ENCODE measurements at places on chromosomes 11 and 22. TPM values are rescaled to one million over a fixed set of nuclear protein-coding genes. Genes with fewer than 3 reads are reported as not detected.
A peak's percentile ranks its signal among the peaks of the same experiment; 100 is the strongest.

The SUSD2 gene
- total RNA-seq = 1.4 TPM

The PHLDA2 gene
- 1.3 TPM for total RNA-seq

The WNT11 gene
- 3.4 TPM for total RNA-seq

The TLCD5 gene
- total RNA-seq = 0.23 TPM

The KRTAP5-8 gene
- total RNA-seq = 0.25 TPM

The KMT2A gene
- total RNA-seq = 20.4 TPM

The GGTLC2 gene
- total RNA-seq = not detected

The KDM4E gene
- total RNA-seq = not detected

The LGALS12 gene
- not detected for total RNA-seq

The KRTAP5-11 gene
- not detected for total RNA-seq

The GDPD4 gene
- 10.2 TPM for total RNA-seq

The MRE11 gene
- total RNA-seq = 3.9 TPM

The CCDC81 gene
- total RNA-seq = 0.38 TPM

DNA sequence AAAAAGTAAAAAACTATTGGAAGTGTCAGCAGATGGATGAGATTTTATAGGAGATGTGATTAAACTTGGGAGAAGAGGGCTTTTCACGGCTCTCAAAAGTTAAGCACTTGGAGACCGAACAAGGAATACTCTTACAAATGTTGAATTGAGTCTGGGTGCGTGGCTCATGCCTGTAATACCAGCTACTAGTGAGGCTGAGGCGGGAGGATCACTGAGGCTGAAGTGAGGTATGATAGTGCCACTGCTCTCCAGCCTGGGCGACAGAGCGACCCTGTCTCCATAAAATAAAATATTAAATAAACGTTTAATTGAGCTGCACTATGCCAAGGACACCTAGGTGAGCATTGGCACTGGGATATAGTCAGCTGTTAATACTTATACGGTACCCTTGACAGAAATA, 1.9 kb downstream of the CEP57 start:
- DNase-seq = no peak

- DNase-seq = peak; percentile 89
Observed at GRCh38 chr22:50185375-50186087, at the start of gene TRABD. Gene TRABD (plus strand): TSS chr22:50185913. CDS start chr22:50193061, 7,148 bp downstream.

DNA sequence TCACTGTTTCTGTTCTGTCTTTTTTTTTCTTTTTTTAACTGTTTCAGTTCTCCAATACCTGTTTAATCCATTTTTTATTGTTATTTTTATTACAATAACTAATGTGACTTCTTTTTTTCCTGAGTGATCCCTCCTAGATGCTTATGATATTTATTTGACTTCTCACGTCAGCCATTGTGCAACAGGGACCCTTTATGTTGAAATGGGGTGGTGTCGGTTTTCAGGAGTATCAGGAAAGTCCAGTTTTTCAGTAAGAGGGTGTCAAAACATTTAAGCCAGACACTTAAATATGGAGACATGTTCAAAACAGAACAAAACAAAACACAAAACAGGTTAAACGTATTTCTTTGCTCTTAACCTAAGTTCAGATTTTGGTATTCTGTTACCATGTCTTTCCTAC, 418.8 kb downstream of the DYNC2H1 start:
- DNase-seq = no peak

- no peak for DNase-seq
Observed at GRCh38 chr11:94147433-94147845, 18.8 kb downstream of the PANX1 start.

GRCh38 chr11:33248416-33248971, 8.7 kb upstream of the HIPK3 start:
- no peak for DNase-seq

GRCh38 chr22:48649466-48649865, 1178.2 kb downstream of the BRD1 start:
- no peak for DNase-seq

- no peak for DNase-seq
Observed at GRCh38 chr22:42720263-42721044, at the start of gene A4GALT. Gene A4GALT (minus strand): TSS chr22:42720870. CDS start chr22:42693951, 26,919 bp downstream.

DNA sequence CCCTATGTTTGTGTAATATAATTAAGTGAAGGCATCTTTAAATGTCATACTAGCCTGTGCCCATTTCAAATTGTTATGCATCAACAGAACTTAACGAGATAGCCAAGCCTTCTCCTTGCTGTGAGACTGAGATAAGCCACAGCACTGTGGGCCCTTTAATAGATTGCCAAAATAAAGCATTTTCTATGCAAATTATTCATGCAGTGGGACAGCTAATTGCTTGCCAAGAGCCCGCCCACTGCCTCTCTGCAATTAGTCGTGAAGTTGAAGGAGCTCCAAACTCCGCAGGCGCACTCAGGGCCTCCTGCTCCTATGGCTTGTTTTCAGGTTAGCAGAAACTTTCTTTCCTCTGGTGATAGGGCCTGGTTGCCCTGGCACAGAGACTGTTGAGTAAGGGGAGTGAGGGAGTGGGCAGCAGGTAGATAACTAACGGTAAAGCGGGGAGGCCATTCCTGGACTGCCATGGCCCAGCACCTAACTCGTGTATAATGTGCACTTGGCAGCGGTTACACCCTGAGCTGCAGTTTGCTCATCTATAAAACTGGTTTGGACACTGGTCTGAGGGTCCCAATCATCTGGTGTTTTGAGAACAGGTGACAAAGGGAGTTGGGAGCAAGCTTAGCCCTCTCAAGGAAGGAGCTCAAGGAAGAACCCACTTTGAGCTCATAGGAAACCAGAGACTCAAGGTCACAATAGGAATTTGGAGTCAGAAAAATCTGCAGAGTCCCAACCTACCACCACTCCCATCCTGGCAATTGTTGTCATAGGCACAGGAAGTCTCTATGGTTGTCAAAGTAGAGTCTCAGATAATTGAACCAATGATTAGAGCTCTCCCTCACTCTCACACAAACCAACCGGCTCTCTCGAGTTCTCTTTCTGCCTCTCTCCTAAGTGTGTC, 33.9 kb upstream of the RIC3 start:
- DNase-seq = peak; percentile 11

DNA sequence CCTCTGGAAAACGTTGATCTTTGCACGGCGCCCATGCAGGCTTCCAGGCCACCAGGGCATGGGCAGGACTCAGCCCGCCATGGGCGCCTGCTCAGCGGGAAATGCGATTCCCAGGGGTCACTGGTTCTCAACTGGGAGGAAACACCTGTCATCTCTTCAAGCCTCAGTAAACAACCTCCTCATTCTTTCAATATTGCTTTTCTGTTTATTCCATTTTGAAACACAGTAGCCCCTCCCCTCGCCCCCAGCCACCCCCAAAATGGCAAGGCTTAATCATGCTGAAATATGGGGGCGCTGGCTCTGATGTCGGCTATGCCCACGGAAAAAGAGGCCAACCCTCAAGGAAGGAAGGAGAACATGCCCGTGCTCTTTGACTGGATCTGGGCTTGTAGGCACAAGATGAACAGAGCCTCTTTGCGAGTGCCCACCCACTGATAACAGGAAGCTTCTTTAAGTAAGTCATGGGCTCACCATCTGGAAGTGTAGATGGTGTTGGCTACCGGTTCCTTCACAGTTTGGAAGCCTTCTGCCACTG, 594 bp upstream of the POU2AF1 start:
- no peak for DNase-seq

DNA sequence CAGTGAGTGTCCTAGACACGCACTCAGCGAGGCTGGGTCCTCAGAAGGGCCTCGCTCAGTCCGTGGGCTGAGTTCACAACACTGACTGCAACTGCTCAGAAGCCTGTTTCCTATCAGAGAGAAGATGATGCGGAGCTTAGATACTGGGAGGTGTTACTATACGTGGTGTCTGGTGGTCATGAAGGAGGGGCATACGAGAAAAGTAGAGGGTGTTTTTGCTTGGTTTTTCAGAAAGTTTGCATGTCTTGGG, 9.5 kb upstream of the SERPIND1 start:
- no peak for DNase-seq

DNA sequence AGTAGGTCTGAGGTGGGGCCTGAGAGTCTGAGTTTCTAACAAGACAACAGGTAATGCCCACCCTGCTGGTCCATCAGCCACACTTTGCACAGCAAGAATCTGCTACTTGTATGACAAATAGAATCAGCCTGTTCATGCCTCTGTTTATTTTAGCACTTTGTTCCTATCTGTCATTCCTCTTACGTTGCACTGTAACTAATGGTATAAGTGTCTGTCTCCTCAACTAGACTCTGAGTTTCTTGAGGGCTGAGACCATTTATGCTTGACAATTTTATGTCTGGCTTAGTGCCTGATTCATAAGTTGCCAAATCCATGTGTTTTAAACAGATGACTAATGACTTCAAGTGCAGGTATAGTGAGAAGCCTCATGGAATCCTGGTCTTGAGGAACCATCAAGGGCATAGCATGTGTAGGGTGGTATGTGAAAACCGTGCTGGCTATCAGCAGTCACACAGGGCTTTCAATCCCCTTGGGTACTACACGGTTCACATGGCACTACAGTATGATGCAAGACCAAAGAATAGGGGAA, 209.7 kb downstream of the C11orf91 start:
- DNase-seq = no peak

DNA sequence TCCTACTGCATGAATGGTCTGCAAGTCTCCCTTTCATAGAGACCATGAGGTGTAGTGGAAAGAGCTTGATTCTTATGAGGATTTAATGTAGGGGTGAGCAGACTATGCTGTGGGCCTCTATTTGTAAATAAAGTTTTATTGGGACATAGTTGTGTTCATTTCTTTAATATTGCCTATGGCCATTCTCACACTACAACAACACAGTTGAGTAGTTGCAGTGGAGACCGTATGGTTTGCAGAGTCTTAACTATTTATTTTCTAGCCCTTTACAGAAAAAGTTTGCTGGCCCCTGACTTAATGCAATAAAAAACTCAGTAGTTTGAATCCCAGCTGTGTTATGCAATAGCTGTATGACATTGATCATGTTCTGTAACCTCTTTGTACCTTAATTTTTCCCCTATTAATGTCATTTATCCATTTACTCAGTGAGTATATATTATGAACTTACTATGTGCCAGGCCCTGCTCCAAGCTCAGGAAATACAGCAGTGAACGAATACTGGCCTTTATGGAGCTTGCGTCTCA, 106.3 kb downstream of the ATXN10 start:
- no peak for DNase-seq

- DNase-seq = no peak
Observed at GRCh38 chr22:41540365-41540764, 3.9 kb downstream of the POLR3H start.

DNA sequence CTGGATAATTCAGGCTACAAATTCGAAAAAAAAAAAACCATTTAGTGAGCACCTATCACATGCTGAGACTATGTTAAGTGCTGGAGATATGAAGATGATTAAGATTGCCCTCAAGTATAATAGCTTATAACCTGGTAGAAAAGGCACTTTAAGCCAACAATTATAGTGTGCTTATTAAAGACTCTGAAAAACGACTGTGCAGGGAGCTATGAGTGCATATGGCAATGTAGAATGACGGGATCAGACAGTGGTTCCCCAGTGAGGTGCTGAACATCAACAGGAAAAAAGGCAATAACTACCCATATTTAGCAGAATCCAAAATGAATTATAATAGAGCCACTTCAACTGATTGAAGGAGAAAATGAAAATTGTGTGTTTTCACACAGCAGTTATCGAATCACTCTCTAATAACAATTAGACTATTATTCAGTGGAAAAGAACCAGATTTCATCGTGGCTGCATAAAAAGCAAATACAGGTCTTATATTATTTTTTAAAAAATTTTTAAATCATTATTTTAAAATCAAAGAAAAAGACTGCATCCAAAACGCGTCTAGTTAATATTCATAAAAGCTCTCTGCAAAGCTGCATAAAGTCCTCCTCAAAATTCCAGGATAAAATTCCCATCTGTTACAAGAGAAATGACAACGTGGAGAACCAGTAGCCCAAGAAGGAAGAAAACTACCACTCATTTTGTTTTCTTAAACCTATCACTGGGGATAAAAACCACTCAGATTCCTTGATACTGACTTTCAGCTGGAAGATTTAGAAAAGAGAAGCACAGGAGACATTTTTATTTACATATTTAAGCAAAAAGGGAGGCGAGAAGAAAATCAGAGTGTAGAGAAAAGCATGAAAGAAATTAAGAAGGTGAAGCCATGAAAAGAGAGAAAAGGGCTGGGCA, 1.1 kb downstream of the MTMR2 start:
- no peak for DNase-seq

DNA sequence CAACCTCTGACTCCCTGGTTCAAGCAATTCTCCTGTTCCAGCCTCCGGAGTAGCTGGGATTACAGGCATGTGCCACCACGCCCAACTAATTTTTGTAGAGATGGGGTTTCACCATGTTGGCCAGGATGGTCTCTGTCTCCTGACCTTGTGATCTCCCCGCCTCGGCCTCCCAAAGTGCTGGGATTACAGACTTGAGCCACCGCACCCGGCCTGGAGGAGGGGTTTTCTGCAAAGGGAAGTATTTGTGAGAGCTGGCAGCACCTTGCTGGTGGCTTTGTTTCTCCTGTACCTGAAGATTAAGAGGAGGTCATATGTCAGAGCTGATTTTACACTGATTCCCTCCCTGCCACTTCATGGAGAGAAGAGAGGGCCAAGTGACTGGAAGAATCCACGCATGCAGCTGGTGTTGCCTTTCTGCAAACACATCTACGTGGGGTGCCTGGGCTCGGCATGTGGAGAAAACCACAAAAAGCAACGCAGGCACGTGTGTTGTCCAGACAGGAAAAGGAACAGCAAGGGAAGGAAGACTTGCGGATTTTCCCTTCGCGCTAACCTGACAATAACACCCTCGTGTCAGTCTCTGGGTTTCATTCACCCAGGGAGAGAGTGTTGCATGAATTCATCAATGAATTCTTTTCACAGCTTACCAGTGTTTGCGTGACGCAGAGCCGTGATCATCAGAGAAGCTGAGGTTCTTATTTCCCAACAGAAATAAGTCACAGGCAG, 61.9 kb downstream of the TSPAN18 start:
- DNase-seq = no peak

DNA sequence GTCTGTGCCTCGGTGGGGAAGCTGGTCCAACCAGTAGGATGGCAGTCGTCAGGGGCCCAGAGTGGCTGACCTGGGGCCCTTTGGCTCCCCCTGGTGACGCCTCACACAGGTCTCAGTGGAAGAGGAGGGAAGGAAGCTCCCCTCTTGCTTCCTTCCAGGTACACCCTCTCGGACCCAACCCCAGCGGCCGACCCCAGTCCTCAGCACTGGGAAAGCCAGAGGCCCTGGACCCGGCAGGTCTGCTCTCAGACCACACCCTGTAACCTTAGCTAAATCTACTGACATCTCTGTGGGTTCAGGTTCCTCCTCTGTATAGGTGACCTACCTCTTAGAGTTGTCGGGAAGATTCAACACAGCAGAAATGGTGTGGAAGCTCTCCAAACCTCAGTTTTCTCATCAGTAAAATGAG, 3.4 kb upstream of the SCUBE1 start:
- peak; percentile 55 for DNase-seq

- DNase-seq = no peak
Observed at GRCh38 chr11:5272395-5273017, 2.8 kb upstream of the HBE1 start.

DNA sequence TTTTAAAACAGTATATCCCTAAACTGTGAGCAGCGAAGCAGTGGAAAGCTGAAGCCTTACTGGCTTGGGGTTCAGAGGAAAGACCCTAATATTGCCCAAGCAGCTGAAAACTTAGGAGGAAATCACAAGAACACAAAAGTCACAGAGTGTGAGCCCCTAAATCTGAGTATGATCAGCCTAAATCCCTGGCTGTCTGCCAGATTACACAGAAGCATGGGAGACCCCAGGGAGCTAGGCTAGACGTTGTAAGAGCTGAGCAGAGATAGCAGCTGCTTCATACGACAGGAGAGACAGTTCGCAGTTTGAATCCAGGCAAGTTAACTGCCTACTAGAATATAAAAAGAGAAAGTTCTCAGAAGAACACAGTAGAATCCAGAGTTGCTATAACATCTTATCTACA, 81.2 kb downstream of the PACS1 start:
- DNase-seq = no peak

GRCh38 chr11:46333394-46333947, 13.8 kb upstream of the DGKZ start:
- no peak for DNase-seq
